H7 (cell line): ENCODE measurements at places on chromosomes 4 and X. TPM values are rescaled to one million over a fixed set of nuclear protein-coding genes. Genes with fewer than 3 reads are reported as not detected.
A peak's percentile ranks its signal among the peaks of the same experiment; 100 is the strongest.

DNA sequence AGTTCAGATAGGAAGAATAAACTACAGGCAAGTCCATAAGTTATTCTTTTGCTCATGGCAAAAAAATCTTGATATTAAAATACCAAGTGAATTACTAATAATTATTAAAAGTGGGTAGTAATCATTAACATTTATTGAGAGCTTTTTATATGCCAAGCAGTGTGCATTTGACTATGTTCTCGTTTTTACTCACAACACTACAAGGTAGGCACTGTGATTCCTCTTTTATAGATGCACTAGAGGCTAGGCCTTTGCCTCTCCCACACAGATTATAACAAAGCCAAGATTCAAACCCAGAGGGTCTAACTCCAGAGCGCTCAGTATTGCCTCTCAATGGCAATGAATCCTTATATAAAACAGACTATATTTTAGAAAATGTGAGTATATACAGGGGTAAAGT lies 254.2 kb downstream of the NAF1 start:
- no peak for DNase-seq

GRCh38 chr4:15832523-15833451 lies 54.7 kb downstream of the CD38 start:
- DNase-seq, result no peak

GRCh38 chr4:54941994-54942552 lies 183.3 kb downstream of the KDR start:
- no peak for DNase-seq

Gene PNMA6A
- 7.5 and 9.8 TPM in 2 replicates for total RNA-seq

Gene DDIT4L
- total RNA-seq, result 8.0 and 10.2 TPM in 2 replicates

Gene CD40LG
- total RNA-seq, result not detected in 2 replicates

DNA sequence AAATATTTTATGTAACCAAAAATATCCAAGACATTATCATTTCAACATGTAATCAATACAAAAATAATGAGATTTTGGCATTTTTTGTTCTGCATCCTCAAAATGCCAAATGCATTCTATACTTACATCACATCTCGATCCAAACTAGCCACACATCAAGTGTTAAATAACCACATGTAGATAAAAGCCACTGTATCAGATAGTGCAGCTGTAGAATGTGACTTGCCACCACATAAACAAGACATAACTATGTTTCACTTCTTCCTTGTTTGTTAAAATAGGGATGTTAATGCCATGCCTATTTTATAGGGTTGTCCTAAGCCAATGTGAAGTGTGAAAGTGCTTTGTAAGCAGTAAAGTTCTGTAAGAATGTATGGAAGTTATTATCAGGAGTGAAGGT lies 20.9 kb downstream of the INTS6L start:
- DNase-seq, result no peak

DNA sequence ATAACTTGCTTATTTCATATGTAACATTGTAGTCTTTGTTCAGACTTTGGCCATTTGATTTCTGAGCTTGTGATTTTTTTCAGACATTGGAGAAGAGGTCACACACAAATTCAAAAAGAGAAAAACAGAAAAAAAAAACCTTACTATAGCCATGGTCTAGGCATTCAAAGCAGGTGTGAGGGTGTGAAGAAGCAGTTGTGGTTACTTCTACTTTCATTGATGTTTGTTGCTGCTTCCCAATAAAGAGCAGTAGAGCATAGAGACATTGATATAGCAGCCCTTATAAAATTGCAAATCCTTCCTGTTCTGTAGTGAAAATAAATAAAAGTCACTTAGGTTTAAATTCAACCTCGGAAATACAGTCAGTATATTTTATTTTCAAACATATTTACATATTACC lies 671.6 kb downstream of the GRXCR1 start:
- no peak for DNase-seq

Gene SEL1L3
- 25.1 and 28.1 TPM in 2 replicates for total RNA-seq

GRCh38 chr4:123889507-123889906 lies 492.9 kb downstream of the SPRY1 start:
- no peak for DNase-seq

DNA sequence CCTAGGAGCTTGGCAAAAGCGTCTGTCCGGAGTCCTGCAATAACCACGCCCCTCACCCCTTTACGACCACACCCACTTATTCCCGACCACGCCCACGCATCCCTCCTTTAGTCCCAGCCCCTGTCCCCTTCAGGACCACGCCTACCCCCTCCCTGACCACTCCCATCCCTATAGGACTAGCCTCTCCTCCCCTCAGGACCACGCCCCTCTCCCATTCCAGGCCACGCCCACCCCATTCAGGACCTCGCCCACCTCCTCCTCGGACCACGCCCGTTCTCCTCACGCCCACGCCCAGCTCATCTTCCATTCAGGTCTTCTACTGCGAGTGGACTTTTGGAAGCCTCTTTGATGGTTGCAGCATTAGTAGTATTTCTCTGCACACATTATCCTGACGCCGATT lies 131.2 kb upstream of the STX18 start:
- peak; percentile 96 for DNase-seq

DNA sequence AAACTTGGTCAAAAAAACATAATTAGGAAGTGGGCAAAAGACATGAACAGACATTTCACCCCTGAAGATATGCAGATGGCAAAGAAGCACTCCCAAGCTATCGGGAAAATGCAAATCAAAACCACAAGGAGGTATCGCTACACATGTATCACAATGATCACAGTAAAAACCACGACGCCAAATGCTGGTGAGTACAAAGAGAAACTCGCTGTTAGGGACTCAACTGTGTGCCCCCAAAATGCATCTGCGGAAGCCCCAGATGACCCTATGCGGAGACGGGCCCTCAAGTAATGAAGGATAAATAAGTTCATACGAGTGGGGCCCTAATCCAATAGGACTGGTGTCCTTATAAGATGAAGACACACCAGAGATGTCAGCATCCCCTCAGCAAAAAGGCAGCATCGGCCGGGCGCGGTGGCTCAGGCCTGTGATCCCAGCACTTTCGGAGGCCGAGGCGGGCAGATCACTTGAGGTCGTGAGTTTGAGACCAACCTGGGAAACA lies 10.2 kb downstream of the GAK start:
- DNase-seq, result peak; percentile 16

GRCh38 chr4:108168671-108169523 lies at the start of gene LEF1:
Gene LEF1, minus strand, starts transcription at chr4:108168932. Its CDS starts 1,165 bp downstream, at chr4:108167767.
- DNase-seq, result peak; percentile 87

DNA sequence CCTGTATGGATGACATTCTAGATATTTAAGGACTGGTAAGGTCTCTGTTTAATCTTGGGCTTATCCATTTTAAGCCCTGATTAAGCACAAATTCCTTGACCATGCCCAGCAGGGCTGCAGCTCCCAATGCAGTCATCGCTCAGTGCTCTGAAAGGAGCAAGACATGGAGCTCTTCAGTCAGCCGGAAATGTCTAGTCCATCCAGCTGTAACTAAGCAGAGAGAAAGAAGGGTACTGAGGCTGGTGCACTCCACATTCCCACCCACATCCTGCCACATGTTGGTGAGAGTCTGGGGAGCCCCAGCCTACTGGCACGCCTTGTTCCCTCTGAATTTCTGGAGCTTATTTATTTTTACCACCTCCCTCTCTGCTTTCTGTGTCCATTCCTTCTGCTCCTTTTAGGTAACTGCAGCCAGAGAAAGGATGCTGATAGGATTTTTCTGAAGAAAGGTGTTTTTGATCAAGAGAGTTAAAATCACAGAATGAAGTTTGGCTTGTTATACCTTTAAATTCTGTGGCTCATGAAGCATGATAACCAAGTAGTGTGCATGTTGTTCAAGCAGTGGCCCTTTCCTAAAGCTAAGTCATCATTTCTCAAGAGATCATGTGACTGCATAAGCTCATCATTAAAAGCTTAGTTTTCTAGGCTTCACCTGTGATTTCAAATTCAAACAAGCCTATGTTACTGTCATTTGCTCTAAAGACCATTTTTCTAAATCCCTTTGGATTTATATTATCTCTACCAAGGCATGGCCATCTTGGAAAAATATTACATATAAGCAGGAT lies 74.0 kb downstream of the GALNT7 start:
- DNase-seq, result no peak

DNA sequence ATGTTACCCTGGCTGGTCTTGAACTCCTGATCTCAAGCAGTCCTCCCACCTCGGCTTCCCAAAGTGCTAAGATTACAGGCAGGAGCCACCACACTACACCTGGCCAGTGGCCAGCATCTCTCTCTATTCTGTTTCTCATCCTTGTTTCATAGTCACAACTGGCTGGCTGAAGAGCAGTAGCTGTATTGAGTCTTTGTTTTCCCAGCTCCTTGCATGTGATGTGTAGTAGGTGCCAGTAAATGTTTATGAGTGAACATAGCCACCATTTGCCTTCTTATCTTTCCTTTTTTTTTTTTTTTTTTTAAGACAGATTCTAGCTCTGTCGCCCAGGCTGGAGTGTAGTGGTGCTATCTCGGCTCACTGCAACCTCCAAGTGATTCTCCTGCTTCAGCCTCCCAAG lies 23.6 kb downstream of the NUDT9 start:
- no peak for DNase-seq

DNA sequence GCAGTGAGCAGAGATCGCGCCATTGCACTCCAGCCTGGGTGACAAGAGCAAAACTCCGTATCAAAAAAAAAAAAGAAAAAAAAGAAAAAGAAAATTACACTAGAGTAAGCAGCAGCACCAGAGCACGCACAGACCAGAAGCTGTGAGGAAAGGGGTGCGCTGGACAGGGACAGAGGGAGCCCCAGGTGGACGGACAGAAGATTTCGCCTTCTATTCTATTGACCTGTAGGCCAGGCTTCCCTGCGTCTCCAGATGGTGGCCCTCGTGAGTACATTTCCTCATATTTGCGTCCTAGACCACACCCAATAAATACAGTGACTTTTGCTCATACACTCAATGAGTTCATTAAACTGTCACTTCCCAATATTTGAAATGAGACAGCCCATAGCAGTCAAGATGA lies 19.1 kb downstream of the MTNR1A start:
- peak; percentile 71 for DNase-seq

GRCh38 chrX:6464726-6465125 lies 70.2 kb downstream of the VCX3A start:
- no peak for DNase-seq
